ENCODE measurements at places on chromosomes 16 and 17. TPM values are rescaled to one million over a fixed set of nuclear protein-coding genes. Genes with fewer than 3 reads are reported as not detected.

The C17orf78 gene
- total RNA-seq, result not detected

The FAAP100 gene
- total RNA-seq, result 24.1 TPM

The ENPP7 gene
- total RNA-seq, result not detected

The CAVIN1 gene
- total RNA-seq, result 519 TPM

The C1QL1 gene
- total RNA-seq, result 4.3 TPM

The PRR11 gene
- total RNA-seq, result 0.49 TPM

The PLA2G10 gene
- total RNA-seq, result not detected

The C17orf100 gene
- total RNA-seq, result 2.1 TPM

The TBC1D3C gene
- not detected for total RNA-seq

The ERN2 gene
- not detected for total RNA-seq

The HAS3 gene
- 0.36 TPM for total RNA-seq

The SPATA32 gene
- total RNA-seq, result not detected

The DUSP3 gene
- total RNA-seq, result 136 TPM

The TERB1 gene
- total RNA-seq, result not detected

The PRSS33 gene
- not detected for total RNA-seq

The KRT36 gene
- not detected for total RNA-seq

The EVPLL gene
- total RNA-seq, result not detected

The PYDC1 gene
- total RNA-seq, result not detected

The SLC12A3 gene
- not detected for total RNA-seq

The CDH1 gene
- total RNA-seq, result 0.14 TPM

The TPPP3 gene
- 14.3 TPM for total RNA-seq

The KRTAP2-2 gene
- total RNA-seq, result not detected

Data from sigmoid colon (tissue), 7 donors.